ENCODE measurements at places on chromosomes 12 and 14. TPM values are rescaled to one million over a fixed set of nuclear protein-coding genes. Genes with fewer than 3 reads are reported as not detected.

CKAP4 gene
- total RNA-seq = 148 TPM

PLCZ1 gene
- total RNA-seq = not detected

KCNH3 gene
- not detected for total RNA-seq

TAS2R43 gene
- total RNA-seq = 1.3 TPM
